ENCODE measurements at places on chromosomes 6 and 20.

GRCh38 chr6:130978660-130979396, 84.2 kb downstream of the EPB41L2 start:
- DNase-seq = no peak

DNA sequence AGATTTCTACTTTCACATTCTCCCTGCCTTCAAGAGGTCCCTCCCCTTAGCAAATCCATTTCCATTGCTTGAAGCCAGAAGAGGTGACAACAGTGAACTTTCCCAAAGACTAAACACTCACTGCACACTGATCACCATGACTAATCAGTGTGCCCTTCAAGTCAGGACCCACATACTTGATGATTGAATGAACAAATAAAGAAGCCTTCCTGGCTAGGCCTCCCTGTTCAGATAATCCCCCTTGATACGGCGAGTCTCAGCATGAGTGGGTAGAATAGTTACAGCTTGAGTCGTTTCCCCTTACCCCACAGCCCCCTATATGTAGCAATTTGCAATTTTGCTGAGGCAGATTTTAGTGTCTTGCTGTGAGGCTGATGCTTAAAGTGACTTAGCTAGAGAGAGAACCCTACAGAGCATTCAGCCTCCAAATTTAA, 102.2 kb downstream of the UNC5CL start:
- DNase-seq = no peak

DNA sequence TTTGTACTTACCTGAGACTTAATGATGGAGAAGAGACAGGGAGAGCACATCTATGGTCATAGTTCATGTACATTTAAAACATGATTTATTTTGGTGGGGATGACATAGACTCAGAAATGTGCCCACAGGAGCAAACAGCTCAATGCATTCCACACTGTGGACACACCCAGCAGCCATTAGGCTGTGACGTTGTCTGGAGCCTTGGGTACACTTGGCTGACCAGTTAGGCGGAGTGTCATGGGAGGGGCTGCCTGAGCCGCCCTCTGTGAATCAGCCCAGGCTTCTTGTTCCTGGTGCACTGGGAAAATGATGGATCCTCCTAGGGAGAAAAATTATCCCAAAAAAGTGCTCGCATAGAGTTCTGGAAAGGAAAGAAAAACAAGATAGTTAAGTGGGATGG, 231.0 kb upstream of the GMDS start:
- DNase-seq = no peak

GRCh38 chr6:169024047-169024660, 229.5 kb downstream of the THBS2 start:
- DNase-seq = no peak

GRCh38 chr6:76416821-76417605, 344.6 kb upstream of the IMPG1 start:
- no peak for DNase-seq

DNA sequence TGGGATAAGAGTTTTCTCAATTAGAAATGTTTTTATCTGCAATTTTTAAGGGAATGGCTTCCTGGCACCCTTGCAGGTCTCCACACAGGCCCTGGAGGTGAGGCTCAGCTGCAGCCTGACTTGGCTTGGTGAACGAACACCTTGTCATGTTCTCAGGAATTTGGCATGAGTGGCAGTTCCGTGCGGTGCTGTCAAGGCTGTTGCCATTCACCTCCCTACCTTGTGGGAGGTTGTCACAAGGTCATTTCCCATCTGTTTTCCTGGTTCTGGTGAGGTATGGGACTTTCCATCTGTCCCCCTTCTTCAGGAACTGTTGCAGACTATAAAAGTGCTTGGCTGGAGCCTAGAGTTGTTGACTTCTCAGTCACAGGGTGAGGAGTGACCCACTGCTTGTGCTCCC, 82.9 kb downstream of the ELOVL4 start:
- DNase-seq = no peak

DNA sequence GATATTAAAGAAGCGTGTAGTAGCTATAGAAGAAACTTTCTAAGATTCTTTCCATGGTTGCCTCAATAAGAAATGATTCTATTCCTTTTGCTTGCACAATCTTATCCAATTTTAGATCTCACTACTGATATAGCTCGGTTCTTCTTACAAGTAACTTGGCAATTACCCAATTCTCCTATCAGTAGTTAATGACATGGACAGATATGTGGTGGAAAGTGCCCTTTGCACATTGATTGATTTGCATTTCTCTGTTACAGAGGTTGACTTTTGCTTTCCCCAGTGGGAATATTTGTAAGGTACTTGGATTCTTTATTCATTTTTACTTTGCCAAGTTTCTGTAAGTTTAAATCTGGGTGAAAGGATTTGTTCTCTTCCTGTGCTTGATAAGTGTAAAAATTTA, 93.7 kb upstream of the QKI start:
- DNase-seq = no peak

- no peak for DNase-seq
These were observed 658.9 kb upstream of the NOX3 start for GRCh38 chr6:156114541-156114940.

DNA sequence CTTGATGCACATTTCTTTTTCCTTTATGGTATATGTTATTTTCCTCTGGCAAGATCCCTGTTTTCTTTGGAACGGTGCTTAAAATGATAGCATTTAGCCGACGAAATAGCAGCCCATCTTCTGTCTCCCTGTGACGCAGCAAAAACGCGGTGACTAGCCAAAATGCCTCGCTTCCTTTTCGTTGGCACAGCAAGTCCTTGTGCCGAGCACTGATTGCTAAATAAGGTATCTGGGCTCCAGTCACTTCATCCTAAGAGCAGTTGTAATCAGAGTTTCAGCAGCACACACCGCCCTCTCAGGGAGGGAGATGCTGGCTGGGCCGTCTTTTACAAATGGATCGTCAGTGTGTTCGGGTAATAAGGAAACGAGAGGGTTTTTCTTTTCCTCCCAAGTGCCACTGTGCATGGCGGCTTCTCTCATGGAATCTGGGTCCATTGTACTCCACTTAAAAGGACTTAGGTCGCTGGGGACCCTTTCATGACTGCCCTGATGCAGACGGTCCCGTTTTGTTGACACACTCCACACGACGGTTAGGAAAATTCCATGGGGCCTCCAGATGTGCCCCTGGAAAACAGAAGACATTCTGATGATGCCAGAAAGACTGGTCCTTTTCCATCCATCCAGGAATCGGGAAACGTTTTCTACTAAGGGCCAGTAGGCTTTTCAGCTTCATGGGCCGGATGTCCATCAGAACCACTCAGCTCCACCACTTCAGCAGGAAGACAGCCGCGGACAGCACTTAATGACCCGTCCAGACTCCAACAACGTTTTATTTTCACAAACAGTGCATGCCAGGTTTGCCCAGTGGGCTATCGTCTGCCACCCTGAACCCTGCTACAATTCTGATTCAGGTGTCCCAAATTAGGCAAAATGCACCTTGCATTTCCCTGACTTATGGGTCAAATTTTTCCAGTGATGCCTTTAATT, 185.5 kb downstream of the CDH4 start:
- no peak for DNase-seq

GRCh38 chr20:61161726-61162390, 90.2 kb upstream of the CDH4 start:
- no peak for DNase-seq

GRCh38 chr6:84773431-84774156, 9.2 kb upstream of the TBX18 start:
- DNase-seq = no peak

- no peak for DNase-seq
These were observed 12.8 kb upstream of the ZNF831 start for GRCh38 chr20:59150821-59151251.

- DNase-seq = no peak
These were observed 76.3 kb downstream of the PDE10A start for GRCh38 chr6:165586706-165587105.

DNA sequence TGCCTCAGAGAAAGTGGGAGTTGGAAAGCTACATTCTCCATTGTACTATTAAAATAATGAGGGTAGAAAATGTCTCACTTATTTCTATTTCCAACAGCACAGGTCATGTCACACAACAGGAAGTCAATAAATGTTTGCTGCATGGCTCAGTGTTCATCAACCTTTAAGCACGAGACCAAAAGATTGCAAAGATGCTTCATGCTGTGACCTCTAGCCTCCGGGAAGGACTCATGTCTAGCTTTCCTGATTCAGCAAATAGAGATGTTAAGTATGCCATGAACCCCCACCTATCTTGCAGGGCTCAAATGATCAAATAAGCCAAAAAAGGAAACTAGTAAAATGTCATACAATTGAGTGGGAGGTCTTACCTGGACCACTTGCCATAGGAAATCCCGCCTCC, 57.4 kb downstream of the NCOA6 start:
- DNase-seq = no peak

- DNase-seq = no peak
These were observed 3.3 kb upstream of the ACSS1 start for GRCh38 chr20:25061103-25061799.

Data from stimulated activated CD4-positive, alpha-beta T cell treated with anti-CD3 and anti-CD28 coated beads, Interleukin-4, amount 100 ng/mL, for 4 hours (primary cell).